ENCODE measurements at places on chromosomes 2 and 18.

DNA sequence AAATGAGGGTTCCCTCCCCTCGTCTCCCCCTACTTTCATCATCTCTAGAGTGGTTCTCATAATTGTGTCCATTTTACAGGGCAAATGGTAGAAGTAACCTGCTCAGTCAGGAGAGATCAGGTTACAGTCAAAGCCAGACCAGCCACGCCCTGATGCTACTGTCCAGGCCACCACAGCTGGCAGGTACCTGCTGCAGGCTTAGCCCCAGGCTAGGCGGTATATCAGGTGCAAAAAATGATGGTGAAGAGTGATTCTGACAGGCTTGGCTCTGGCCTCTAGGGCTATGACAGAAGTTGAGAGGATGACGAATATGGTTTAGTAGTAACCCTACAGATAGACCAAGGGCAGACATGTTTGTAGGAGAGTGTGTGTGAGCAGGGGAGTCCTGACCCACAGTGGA is 67.1 kb downstream of the HAUS1 start:
- no peak for DNase-seq

DNA sequence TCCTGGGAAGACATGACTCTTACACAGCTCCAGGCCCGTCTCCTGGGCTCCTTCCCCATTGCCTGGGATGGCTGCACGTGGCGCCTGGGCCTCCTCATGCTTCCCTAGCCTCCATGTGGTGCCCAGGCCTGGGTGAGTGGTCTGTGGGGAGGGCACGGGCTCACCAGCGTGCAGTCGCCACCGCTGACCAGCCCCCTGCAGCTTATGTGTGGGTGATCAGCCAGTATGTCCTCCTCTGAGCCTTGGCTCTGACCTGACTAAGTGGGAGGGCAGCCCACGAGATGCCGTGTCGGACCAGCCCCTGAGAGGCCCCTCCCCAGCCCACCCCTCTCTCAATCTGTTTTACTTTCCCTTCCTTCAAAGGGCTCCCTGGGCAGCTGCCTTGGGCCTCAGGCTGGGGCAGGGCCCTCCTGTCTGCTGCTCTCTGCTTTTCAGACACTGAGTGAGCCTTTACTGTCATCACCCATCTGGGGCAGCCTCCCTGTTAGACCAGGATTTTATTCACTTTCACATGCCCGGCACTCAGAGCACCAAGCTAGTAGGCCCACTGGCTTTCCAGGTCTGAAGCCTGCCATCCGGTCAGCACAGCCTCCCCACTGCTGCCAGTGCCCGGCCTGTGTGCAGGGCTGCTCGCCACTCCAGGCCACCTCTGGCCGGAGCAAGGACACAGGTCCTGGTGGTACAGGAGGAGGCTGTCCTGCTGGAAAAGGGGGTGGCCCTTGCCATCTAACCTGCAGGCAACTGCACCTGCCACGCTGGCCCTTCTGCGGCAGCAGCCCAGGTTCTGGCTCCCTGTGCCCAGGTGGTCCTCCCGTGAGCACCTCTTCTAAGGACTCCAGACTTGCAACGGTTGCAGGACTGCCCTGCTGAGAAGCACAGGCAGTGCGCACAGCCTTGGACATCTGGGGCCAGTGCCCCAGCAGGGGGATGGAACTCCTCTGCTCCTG is 84.9 kb upstream of the HPCAL1 start:
- DNase-seq = no peak

DNA sequence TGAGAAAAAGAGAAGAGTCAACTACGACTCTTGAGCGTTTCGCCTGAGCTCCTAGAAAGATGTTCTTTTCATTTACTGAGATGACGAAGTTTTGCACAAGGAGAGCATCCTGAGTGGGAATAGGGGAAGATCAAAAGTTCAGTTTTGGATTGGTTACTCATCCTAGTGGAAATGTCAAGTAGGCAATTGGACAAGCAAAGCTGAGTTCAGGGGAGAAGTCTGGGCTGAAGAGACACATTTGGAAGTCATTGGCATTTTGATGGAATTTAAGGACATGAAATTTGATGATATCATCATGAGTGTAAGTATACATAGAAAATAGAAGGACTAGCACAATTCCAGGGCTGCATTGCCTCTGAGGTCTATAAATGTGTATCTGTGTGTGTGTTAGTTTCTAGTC is 416.6 kb downstream of the RAD51AP2 start:
- peak; percentile 28 for DNase-seq

- no peak for DNase-seq
Observed at GRCh38 chr2:218015586-218016521, 13.1 kb upstream of the TNS1 start.

GRCh38 chr2:68458981-68459380 is 8.1 kb downstream of the FBXO48 start:
- DNase-seq = no peak

- DNase-seq = no peak
Observed at GRCh38 chr2:54770676-54771075, 47.2 kb downstream of the EML6 start.

- no peak for DNase-seq
Observed at GRCh38 chr2:38427936-38428335, 50.9 kb upstream of the ATL2 start.

GRCh38 chr2:224190936-224191270 is 151.8 kb upstream of the SERPINE2 start:
- peak; percentile 29 for DNase-seq

GRCh38 chr18:23861805-23862470 is 152.6 kb upstream of the TTC39C start:
- peak; percentile 86 for DNase-seq

DNA sequence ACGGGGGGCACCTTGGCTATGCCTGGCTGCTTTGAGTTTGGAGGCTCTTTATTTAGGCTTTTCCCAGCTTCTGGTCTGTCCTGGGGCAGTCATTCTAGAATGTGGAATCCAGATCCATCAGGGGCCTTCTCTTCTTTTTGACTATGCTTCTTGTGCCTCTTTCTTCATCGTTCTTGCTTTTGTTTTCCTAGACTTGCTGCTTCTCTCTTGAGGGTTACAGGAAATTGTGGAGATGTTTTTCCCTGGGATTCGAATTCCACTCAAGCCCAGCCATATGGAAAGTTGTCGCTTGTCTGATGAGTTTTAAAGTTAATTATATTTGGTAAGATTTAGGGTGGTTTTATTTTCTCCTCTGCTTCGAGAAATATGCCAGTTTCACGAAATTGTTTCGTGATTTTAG is 2.4 kb downstream of the GLI2 start:
- no peak for DNase-seq

GRCh38 chr2:136234261-136234660 is 116.3 kb upstream of the CXCR4 start:
- no peak for DNase-seq

GRCh38 chr2:112005406-112006075 is 49.5 kb upstream of the TMEM87B start:
- no peak for DNase-seq

DNA sequence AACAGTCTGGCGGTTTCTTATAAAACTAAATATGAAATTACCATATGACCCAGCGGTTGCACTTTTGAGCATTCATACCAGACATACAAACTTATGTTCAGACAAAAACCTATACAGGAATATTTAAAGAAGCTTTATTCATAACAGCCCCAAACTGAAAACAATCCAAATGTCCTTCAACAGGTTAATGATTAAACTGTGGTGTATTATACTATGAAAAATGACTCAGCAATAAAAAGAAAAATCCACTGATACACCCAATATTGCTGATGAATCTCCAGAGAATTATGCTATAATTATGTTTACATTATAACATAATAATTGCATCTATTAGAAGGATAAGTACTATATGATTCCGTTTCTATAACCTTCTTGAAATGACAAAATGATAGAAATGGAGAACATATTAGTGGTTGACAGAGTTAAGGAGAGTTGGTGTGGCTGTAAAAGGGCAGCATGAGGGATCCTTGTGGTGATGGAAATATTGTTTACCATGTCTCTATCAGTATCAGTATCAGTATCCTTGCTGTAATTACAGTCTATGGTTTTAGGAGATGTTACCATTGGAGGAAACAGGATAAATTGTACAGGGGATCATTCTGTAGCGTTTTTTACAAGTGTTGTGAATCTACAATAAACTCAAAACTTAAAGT is 127.1 kb downstream of the DSC3 start:
- DNase-seq = no peak

DNA sequence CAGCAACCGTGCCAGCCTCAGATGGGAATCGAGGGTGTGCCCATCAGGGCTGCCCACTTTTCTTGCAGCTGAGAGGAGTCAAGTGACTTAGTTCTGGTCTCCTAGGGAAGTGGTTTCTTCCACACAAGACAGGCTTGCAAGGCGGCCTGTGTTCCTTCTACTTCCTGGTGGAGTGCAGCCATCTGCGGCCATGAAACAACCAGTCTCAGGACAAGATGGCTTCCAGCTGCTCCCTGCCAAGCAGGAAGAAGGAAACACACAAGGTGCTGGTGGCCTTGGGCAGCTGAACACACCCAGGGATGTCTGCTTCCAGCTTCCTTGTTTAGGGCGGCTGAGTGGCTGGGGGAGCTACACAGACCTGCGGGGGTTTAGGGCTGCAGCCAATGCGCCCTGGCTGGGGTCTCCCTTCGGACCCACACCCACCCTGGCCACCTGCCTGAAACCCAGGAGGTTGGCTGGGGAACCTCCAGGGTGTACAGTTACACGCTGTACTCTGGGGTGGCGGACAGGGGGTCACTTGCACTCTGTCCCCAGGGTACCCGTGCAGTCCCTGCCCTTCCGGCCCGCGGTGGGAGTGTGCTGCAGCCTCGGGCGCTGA is 34.7 kb downstream of the PTPN18 start:
- DNase-seq = no peak
